ENCODE measurements at places on chromosomes 2 and 18. TPM values are rescaled to one million over a fixed set of nuclear protein-coding genes. Genes with fewer than 3 reads are reported as not detected.

DNA sequence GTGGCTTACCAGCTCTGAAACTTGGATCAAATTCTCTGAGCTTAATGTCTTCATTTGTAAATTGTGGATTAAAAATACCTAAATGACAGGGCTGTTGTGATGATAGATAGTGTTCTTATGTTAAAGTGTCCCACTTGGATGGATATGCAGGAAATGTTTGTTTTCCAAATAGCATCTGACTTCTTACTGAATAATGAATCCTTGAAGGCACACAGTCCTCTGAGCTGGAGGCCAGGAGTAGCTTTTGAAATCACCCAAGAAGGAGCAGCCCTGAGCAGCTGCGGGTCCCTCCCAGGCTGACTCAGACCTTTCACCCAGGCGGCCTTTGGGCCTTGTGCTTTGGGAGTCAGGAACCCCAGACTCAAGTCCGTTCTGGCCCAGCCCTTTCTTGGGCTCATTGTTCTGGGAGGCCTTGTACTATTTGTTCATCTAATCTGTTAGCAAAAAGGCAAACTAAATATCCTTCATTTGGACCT, 173.0 kb upstream of the GATA6 start:
- no peak for DNase-seq

DNA sequence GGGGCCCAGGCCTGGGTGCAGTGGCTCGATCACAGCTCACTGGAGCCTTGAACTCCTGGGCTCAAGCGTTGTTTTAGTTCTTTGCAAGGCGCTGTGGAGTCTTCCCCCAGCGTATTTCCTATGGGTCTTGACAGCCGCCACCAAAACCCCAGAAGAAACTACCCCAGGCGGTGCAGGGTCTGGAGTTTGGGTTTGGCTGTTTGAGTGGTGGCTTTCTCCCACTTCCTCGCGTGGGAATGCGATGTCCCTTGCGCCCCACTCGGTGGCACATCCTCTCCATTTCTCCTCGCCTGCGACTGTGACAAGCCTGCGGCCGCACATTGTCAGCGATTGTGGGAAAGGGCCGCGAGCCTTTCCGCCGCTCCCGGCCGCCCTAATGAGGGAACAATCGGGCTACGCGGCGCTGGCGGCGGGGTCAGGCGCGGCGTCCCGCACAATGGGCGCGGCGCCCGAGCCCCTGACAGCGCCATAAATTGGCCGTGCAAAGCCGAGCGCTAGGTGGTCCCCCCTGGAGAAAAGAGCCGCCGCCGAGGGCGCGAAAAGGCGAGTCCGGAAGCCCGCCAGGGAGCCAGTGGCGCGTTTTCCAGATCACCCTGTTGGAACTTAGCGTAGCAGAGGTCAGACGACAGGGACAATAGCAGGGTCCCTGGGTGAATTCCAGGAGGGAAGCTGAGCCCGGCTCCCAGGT, 194.9 kb upstream of the POU3F3 start:
- DNase-seq, result peak; percentile 34

- DNase-seq, result peak; percentile 29
These were observed 45.5 kb downstream of the CDC42EP3 start for GRCh38 chr2:37625796-37626571.

DNA sequence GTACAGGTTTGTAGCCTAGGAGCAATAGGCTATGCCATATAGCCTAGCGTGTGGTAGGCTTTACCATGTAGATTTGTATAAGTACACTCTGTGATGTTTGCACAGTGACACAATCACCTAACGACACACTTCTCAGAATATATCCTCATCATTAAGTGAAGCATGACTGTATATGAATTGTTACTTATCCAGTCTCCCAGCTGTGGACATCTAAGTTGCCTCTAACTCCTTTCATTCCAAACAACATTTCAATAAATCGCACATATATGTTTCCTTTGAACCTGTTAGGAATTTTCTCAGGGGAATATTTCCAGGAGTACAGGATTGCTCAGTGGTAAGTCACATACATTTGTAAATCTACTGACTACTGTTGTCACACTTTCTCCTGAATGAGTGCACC, 90.0 kb downstream of the ARHGAP15 start:
- DNase-seq, result no peak

BUB1 gene
- 0.11 TPM for polyA plus RNA-seq

All from heart left ventricle (tissue), 16 donors.